ENCODE measurements at places on chromosomes 2 and 18.

- DNase-seq: no peak
These were observed 55.6 kb downstream of the GREB1 start for GRCh38 chr2:11589316-11589940.

DNA sequence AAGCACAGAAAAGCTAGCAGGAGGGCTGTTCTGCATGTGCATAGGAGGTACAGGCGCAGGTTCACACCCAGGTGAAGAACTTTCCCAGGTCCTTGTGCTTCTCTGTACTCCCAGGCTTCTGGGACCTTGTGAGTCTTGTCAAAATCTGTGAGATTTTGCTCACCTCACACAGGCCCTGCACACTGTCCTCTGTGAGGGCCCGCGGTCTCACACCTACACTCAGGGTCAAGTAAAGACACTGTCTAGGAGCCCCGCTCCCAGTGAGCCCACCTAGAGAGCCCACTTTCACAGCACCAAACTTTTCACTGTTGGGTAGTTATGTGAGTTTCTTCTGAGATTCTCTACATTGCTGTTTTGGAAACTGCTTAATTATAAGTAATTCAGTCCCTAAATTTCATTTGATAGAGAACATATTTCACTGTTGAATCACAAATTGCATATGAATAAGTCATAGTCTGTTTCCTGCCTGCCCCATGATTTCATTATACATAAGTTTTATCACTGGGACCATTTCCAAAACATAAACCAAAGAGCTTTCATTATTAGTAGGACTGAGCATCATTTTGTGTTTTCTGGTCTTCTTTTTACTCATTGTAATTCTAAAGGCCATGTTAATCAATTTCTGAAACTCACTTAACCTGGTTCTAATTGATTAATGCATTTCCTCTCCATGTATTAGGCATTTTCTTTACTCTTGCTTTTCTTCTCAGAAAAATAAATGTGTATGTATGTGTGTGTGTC lies 234.2 kb upstream of the SPOPL start:
- DNase-seq: no peak

DNA sequence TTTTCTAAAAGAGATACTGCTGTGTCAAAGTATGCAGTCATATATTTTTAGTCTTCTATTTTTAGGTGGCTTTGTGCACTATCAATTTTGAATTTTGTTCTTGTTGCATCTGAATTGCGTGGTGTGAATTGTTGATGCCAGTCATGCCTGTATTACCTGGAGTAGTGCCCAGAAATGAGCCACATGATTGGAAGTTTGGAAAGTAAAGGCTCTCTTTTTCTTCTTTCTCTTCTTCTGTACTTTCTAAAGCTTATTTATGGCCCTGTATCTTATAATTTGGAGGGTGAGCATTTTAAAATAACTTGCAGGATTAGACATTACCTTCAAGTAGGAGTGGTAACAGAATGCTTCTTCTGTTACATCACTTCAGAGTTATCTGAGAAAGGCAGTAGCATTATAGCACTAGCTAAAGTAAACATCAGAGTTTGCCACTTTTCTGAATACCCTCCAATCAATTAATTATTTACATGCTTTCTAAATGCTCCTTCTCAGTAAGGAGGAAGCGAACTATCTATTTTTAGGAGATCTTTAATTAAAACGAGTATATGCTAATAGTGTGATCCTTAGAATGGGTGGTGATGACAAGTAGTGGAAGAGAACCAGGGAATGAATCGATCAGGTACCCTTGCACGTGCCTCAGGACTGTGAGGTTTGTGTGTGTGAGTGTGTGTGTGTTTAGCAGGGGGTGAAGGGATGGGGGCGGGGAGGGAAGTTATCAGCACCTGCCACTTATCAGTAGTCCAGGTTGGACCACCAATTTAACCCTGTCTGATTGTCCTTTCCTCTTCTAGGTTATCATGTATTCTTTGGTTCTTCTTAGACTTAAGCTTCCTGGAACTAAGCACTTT lies 112.5 kb downstream of the MAP3K20 start:
- DNase-seq: no peak

DNA sequence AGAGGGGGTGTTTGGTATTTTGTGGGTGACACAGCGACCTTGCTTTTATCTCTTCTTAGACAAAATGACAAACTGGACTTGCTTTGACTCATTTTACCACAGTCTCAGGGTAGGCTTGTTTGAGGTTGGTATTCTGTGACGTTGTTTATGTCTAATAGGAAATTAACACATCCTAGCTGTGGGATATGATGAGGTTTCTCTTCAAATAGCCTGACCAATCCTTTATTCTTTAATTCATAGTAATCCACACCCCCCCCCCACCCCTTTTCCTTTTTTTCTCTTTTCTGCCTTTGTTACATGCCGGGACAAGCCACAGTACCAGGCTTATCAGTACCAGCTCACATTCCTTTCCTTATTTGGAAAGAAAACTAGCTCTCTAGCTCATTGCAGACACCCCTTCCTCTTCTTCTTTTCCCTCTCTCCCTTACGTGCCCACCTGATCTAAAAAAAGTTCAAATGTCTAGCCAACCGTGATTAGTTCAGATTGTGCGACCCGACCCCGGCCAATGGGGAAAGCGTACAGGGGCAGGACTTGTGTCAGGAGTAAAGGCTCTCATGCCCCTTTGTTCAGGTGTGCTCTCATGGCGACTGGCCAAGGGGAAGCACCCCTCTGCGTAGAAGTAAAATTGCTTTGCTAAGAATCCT lies 52.2 kb upstream of the PTPRM start:
- DNase-seq: no peak

DNA sequence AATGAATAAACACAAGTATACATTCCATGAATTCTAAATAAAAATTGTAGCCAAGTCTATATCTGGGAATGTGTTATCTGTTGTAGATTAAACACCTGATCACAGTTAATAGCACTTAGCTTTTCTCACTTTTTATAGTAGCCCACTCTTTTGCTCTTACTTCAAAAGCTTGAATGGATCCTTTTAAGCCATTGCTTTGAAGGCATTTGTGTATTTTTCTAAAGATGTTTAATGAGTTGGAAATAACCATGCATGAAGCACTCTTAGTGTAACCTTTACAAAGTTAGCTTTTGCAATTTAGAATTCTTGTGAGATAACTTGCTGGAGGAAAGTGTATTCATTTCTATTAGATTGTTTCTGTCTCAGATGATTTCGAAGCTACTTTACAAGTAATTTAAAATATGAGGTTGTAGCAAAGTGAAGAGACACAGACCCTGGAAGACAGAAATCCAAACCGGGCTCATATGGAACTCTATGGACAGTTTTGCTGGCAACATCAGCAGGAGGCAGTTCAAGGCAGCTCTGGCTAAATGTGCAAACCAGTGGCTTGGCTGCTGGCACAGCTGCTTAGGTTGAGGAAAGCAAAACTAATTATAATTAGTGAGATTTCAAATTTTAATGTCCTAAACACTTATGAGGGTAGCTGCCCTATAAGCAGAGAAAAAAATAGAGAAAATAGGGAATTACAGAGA lies 469.8 kb upstream of the ZEB2 start:
- DNase-seq: no peak

DNA sequence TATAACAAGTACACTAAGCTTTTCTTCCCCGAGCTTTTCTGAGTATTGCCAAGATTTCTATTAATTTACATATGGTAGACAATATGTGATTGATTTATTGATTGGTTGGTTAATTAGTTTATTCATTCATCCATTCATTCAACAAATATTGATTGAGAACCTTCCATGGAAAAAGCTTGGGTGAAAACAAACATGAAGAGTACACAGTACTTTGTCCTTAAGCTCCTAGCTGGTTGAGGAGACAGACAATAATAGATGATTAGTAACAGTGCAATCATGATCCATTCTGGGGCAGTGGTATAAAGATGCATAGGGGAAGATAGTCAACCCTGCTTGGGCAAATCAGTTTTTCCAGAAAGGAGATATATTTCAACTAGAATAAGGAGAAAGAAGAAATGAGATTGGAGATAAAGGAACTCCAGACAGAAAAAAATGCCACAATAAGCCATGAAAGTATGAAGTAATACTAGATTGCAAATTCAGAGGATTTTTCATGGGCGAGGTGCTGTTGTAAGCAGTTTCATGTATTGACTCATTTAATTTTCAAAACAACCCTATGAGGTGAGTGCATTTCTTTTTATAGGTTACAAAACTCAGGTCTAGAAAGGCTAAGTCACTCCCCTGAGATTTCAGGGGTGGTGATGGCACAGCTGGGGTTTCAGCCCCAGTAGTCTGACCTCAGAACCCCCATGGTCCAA lies 129.5 kb downstream of the RND3 start:
- DNase-seq: no peak

DNA sequence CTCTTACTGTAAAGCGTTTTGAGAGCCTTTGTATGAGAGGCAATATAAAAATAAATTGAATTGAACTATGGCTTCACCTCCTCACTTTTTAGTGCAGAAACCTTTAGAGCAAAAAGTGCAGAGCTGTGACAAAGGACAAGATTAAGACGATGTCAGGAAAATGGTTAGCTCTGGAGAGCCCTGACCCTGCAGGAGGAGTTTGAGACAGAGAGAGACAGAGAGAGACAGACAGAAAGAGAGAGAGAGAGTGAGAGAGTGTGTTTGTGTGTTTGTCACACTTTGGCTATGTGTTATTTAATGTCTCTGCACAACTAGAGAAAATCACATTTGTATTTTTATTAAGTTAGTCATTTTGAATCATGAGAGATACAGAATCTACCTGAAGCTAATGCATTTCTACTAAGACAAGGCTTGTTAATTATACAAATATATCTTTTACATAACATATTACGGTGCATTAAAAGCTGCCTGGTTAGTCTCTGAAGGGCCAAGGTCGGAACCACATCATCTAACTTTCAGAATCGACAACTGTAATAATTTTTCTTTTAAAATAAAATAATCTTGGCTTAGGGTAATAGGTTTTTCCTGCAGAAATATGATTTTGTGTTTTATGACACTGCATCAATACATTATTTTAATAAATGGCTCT lies 423.5 kb upstream of the ZEB2 start:
- DNase-seq: no peak

- DNase-seq: no peak
These were observed 264.9 kb downstream of the ALPK2 start for GRCh38 chr18:58363767-58364540.

DNA sequence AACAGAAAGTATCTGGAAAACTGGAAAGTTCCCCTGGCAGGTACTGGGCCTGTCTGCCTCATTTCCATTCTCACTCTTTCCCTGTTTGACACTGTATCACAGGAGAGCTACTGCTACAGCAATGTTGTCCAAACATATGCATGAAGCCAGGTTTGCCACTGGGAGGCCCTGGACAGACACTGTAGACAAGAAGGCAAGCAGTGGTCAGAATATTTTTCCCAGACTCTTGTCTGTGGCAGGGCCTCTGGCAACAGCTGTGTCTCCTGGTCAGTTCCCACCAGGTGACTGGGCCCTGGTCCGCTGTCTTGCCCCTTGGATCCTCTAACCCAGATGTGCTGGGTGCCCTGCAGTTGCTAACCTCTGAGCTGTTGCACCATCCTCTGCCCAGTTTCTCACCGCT lies 178.9 kb upstream of the FANCL start:
- no peak for DNase-seq

DNA sequence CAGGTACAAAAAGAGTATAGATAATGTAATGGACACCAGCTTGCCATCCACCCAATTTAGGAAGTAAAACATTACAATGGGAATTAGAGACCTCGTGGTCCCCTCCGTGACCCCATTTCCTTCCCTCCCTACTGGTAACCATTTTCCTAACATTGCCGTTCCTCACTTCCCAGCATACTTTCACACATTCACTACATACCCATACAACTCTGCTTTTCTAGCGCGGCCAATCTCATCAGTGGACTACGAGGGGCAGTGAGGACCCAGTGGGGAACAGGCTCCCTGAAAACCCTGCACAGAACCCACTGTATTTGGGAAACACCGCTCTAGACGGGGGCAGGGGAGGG lies 1.1 kb downstream of the ENOSF1 start:
- DNase-seq: no peak

- DNase-seq: no peak
These were observed 426.9 kb downstream of the CDH2 start for GRCh38 chr18:27750014-27750413.

GRCh38 chr2:222900354-222900753 lies 39.5 kb downstream of the ACSL3 start:
- no peak for DNase-seq

GRCh38 chr18:74748809-74749208 lies 151.1 kb downstream of the ZNF407 start:
- no peak for DNase-seq

DNA sequence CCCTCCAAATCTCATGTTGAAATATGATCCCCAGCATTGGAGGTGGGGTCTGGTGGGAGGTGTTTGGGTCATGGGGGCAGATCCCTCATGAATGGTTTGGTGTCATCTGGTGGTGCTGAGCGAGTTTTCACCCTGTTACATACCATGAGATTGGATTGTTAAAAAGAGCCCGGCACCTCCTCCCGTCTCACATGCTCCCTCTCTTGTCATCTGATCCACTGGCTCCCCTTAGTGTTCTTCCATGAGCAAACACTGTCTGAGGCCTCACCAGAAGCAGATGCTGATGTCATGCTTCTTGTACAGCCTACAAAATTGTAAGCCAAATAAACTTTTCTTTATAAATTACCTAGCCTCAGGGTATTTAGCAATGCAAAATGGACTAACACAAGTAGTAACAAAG lies 405.0 kb upstream of the SLC39A10 start:
- no peak for DNase-seq

DNA sequence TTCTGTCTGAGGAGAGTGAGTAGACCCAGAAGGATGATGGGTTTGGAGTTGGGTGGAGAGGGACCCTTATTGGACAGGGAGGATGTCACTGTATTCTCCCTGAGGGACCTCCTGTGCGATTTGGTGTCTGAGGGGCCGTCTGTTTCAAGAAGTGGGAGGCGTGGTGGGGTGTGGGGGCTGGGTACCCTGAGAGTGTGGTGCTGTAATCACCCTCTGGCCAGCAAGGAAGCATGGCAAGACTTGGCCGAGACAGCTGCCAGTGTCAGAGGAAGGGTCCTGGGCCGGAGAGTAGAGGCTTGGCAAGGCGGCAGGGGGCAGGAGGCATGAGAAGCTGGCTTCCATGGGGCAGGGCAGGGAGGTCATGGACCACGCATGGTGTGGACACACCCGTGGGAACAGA lies 43.1 kb downstream of the CTIF start:
- no peak for DNase-seq

- no peak for DNase-seq
These were observed 15.2 kb downstream of the PAX8 start for GRCh38 chr2:113263546-113263945.

GRCh38 chr18:62399781-62400308 lies 74.7 kb downstream of the TNFRSF11A start:
- no peak for DNase-seq

Measured in GM12891 (cell line).